ENCODE measurements at places on chromosomes 2 and 18. TPM values are rescaled to one million over a fixed set of nuclear protein-coding genes. Genes with fewer than 3 reads are reported as not detected.

- no peak for DNase-seq
Observed at GRCh38 chr2:181308766-181309515, 148.2 kb upstream of the ITGA4 start.

- DNase-seq = no peak
Observed at GRCh38 chr2:189047171-189047888, 73.2 kb downstream of the COL3A1 start.

GRCh38 chr2:82412021-82412420, 2047.1 kb downstream of the SUCLG1 start:
- DNase-seq = no peak

DNA sequence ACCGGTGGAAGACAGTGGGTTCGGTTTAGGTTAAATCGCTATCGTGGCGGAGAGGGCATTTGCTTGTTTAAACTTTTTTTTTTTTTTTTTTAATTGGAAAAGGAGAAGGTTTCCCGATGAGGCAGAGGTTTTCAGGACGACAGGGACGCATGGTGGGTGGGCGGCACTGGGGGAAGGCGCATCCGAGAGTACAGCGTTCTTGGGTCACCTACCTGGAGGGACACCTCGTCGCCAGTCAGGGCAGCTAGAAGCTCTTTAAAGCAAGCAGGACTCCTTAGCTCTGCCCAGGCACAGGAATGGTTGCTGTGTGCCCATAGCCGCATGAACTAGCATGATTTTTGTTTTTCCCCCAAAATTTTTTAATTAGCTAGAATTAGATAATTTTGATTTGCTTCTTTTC, 437 bp downstream of the LDLRAD4 start:
- DNase-seq = no peak

- no peak for DNase-seq
Observed at GRCh38 chr2:11805920-11806319, 59.5 kb downstream of the LPIN1 start.

GRCh38 chr2:176562359-176563078, 293.3 kb downstream of the MTX2 start:
- DNase-seq = no peak

DNA sequence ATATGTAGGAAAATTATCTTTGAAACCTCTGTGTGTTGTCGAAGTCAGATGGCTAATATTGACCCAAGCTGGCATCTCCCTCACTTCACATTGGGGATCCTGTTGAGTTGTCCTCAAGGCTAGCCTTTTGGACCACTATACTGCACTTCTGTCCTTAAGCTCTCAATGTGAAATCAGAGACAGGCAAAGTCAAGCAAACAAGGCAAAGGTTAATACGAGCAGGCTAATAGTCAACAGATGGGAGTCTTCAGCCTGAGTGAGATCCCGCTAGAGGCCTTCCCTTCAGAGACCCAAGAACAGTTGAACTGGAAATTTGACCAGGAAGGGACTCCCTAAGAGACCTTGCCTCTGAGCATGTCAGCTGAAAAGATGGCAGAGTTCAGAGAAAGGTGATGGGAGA, 475.4 kb downstream of the PARD3B start:
- no peak for DNase-seq

Gene HADHB
- polyA plus RNA-seq = 266 TPM

Gene TWIST2
- polyA plus RNA-seq = not detected

Gene CERKL
- not detected for polyA plus RNA-seq

Gene CTDP1
- polyA plus RNA-seq = 2.7 TPM

Data from liver (tissue), 10 donors.